ENCODE measurements at places on chromosomes 6 and 20.

DNA sequence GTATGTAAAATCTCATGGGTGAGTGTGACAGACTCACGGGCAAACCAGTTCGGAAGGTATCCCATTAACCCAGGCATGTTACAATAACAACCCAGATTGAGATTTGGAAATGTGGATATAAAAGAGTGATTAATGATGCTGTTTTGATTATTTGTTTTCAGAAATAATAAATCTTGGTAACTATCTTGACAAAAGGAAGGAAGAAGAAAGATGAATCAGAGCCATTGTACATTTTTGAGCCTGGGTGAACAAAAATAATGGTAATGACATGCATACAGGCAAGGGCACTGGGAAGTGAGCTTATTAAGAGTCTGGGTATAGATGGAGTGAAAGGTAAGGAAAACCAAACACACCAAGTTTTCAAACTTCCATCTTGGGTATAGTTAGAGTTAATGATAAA, 862.0 kb downstream of the PHF3 start:
- DNase-seq: no peak

- no peak for DNase-seq
Observed at GRCh38 chr6:164419099-164419498, 890.3 kb downstream of the C6orf118 start.

DNA sequence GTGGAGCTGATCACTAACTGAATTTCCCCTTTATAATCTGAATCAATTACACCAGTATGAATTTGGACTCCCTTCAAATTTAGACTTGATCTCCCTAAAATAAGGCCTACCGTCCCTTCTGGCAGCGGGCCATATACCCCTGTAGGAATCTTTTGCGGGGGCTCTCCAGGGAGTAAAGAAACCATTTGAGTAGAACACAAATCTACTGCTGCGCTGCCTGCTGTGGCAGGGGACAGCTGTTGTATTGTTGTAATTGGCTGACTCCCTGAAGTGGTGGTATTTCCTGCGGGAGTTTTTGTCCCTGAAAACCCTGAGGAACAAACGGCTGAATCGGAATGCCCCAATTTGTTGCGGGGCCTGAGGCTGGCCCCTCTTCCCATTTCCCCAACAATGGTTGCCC, 16.0 kb upstream of the PTCRA start:
- DNase-seq: no peak

DNA sequence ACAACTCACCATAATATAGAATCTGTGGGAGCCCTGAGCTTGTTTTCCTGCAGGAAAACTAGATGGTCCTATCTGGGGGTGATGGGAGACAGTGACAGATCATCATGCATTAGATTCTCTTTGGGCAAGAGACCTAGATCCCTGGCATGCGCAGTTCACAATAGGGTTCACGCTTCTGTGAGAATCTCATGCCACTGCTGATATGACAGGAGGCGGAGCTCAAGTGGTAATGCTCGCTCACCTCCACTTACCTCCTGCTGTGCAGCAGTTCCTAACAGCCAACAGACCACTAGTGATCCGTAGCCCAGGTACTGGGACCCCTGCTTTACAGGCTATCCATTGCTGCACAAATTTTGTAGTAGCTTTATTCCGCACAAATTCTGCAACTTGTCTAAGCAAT, 84.5 kb downstream of the HIVEP2 start:
- no peak for DNase-seq

GRCh38 chr6:6790393-6790792, 201.9 kb downstream of the LY86 start:
- no peak for DNase-seq

DNA sequence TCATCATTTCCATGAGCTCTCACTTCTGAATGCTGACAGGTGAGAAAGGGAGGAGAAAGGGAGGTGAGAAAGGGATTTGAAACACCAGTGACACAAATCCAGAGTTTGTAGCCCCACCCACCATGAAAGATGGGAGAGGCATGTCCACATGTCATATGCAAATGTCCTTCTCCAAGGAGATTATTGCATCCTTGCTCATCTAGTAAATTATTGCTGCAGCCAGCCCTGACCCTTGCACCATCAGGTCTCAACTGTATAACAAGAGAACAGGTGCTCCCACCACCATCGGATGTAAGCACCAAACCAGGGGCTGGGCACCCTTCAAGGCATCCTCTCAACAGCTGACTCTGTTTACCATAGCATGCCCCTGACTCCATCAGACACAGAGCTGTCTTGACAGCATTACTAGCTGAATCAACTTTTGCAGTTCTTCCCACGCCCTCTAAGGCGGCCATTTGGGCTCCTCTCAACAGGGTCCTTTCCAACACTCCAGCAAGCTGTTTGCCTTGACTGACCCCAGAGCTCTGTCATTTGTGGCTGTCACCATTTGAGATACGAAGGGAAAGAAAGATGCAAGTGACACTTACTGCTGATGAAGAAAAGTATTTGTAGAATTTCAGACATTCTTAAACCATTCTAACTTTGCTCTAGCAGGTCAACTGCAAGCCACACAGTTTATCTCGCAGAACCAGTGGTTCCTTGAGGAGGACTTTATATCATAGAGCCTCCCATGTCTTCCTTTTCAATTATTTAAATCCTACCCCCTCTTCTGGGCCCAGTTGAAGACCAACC, 14.2 kb downstream of the GFOD1 start:
- no peak for DNase-seq

- no peak for DNase-seq
Observed at GRCh38 chr6:38150681-38151296, 331.3 kb downstream of the ZFAND3 start.

- no peak for DNase-seq
Observed at GRCh38 chr6:87763901-87764300, 61.9 kb upstream of the AKIRIN2 start.

DNA sequence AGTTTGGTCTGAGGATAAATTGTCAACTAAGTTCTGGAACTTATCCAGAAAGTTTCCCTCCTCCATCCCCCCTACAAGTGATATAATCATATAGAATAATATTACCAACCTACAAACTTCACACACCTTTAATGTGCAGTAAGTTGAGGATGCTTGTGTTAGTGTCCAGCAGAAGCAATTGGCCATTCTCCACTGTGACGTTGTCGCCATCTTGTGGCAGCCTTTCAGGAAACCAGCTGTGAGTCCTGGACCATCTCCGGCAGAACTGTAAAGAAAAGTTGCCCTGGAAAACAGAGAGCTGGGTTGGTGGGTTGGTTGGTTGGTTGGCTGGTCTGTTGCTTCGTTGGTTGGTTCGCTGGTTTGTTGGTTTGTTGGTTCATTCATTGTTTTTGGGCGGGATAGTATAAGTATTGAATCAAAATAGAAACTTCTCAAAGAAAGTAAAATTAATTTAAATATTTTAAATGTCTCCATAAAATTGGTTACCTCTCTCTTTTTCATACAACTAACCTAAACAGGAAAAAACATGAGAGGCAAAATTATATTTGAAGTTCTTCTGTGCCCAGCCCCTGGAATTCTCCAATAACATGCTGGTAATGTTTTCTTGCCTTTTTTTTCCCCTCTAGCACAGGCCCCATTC, 127.5 kb downstream of the PKHD1 start:
- DNase-seq: no peak

DNA sequence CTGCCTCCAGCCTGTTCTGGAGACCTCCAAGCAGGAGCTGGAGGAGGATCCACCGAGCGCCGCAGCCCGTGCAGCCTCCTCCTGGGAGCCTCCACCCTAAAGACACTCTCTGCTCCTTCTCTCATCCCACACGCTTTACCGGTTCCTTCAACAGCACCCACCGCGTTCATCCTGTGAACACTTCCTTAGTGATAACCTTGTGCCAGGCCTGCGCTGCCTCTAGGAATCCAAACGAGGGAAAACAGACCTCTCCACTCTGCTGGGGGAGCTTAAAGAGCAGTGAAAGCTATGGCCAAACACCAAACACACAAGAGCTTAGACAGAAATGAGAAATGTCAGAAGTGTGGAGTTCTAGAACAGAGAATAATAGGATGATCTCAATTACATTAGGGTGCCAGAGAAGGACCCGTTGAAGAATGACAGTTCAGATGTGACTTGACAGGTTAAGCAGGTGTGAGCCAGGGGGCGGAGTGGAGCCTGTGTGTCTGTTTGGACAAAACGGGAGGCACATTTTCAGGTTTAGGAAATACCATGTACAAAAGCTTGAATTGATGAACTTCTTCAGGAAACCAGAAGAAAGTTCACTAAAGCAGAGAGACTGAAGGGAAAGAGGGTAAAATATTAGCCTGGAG, 28.5 kb upstream of the HLA-DRB5 start:
- DNase-seq: no peak

GRCh38 chr6:101486124-101486523, 92.6 kb downstream of the GRIK2 start:
- no peak for DNase-seq

DNA sequence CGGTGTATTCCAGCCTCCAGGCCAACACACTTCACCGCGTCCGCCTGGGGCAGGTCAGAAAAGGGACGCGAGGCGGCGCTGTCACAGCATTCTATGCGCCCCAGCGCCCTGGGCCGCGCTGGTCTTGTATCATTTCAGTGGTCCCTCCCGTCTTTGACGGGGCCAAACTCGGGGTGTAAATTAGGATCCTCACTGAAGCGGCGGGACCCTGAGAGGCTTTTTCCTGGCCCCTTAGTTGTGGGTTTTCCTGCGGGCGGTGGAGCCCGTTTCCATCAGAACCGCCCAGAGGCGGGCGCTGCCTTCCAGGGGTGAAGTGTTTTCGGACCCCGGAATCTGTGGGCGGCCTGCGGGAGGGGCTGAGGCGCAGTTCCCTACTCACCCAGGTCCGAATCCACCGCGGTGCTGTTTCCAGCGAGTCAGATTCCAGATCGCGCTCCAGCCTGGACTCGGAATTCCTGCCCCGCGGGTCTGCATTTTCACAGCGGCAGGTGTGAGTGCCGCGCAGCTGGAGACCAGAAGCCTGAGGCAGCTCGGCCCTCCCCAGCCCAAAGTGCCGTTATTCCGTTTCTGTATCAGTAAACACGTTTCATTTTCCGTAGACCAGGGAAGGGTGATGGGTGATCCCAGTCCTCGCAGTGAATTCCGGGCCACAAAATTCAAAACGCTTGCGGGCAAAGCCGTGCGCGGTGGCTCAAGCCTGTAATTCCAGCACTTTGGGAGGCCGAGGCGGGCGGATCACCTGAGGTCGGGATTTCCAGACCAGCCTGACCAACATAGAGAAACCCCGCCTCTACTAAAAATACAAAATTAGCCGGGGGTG, 3.9 kb upstream of the MICB start:
- peak; percentile 63 for DNase-seq

DNA sequence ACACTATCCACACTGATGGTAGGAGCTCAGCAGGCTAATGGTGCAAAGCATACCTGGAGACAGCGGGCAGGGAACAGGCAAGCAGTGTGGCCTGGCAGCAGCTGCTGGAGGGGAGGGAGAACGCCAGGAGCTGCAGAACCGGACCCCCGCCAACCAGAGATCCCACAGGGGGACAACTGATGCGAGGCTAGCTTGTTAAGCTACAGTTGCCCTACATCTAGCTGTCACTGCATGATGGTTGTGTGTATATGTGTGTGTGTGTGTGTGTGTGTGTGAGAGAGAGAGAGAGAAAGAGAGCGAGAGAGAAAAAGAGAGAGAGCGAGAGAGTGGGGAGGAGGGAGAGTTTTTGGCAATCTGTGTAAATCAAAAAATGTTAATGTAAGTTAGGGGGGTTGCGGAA, 69.7 kb upstream of the NHSL1 start:
- no peak for DNase-seq

DNA sequence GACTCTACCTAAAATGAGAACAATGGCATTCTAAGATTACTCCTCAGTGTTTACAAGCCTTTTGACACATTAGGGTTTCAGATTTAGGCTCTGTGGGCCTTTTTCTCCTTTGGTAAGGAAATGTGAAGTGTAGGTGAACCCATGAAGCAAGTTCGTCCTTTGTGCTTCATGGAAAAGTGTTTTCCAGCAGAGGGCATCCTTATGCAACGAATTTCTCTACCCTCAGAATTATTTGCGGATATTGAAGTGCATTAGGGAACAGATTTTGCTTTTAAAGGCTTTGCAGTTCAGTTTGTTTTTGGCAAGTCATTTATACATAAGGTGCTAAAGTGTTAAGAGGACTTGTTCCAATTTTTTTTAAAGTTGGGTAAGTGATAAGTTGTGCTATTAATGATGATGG, 55.7 kb upstream of the FERMT1 start:
- DNase-seq: no peak

DNA sequence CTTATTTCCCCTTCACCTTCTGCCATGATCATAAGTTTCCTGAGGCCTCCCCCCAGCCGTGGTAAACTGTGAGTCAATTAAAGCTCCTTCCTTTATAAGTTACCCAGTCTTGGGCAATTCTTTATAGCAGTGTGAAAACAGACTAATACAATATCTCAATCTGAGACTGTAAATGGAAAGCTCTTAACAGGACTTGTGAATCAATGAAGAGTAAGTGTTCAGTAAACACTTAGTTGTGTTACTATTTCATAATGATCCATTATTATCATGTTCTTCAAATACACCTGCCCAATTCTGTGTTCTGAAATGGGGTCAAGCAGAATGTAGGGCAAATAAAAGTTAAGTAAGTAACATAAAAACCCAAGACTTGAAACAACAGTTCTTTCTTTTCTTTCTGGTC, 266.2 kb downstream of the TENT5A start:
- no peak for DNase-seq

DNA sequence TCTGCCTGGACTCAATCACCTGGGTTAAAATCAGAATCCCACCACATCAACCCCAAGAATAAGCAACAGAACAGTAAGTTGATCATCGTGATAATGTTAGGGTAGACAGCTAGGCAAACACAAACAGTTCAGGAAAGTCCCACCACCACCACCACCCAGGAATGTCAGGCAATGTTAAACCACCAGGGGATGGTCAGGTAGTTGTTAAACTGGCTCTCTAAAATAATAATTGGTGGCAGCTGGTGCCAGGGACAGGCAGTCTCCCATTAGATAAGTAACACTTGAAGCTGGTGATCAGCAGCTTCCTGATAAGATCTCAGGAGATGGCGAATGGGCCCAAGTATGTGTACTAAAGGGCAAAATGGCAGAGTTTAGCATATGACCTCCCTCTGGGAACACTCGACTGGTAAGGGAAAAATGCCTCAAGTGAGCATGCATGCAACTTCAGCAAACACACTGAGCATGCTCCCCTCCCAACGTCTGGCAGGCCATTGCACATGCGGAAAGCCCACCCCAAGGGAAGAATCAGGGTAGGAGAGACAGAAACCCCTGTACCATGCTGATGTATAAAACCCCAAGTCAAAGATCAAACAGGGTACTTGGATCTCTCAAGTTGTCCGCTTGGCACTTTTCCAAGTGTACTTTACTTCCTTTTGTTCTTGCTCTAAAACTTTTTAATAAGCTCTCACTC, 66.6 kb downstream of the IPCEF1 start:
- DNase-seq: no peak

DNA sequence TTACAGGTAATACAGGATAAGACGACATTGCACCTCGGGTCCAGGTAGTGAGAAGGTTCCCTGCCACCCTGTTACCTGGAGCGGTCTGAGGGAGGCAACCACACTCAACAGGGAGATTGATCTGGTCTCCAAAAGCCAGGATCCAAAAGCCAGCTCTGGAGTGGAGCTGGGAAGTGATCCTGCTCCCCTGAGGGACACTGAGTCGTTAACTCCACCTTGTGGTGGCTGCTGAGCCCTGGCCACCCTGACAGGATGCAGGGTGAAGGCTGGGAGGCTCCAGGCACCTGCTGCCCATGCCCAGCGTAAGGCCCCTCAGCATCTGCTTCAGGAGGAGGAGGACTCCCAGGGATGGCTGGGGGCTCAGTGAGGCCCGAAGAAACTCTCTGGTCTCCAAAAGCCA, 38.7 kb upstream of the SLC22A2 start:
- no peak for DNase-seq

- no peak for DNase-seq
Observed at GRCh38 chr20:57391439-57392301, 474 bp downstream of the RBM38 start.
